Endothelial cell of umbilical vein (primary cell): ENCODE measurements at places on chromosomes 2 and 18. TPM values are rescaled to one million over a fixed set of nuclear protein-coding genes. Genes with fewer than 3 reads are reported as not detected.

- no peaks in the 10 kb centered on the region for H3K27me3 ChIP-seq
- peaks cover 6% of the 10 kb centered on the region for H3K36me3 ChIP-seq
- no peak overlapping the region for H3K4me3 ChIP-seq
- no peak overlapping the region for H3K27ac ChIP-seq
- DNase-seq = no peak
Measured at GRCh38 chr2:232721882-232722281, 24.8 kb downstream of the GIGYF2 start.

- H3K27ac ChIP-seq = no peak overlapping the region
- no peaks in the 10 kb centered on the region for H3K36me3 ChIP-seq
- no peaks in the 10 kb centered on the region for H3K27me3 ChIP-seq
- no peaks in the 10 kb centered on the region for H3K4me1 ChIP-seq
- H3K4me3 ChIP-seq = no peak overlapping the region
Measured at GRCh38 chr2:4597400-4597799, 894.0 kb downstream of the DCDC2C start.

DNA sequence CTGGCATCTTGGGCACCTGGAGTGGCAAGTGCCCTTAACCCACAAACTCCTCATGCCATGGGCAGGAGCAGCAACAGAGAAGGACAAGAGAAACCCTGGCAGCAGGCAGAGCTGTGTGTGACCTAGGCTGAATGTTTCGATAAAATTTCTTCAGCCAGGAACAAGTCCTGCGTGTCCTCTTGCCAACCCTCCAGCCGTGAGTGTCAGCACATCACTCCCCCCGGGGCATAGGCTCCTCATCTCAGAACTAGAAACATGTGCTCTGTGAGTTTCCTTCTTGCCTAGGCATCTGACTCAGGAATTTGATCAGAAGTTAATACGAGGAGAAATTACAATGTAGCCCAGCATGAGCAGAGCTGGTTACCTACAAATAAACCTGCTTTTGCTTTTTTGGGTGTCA is 2.2 kb downstream of the ABCG8 start:
- H3K4me1 ChIP-seq = no peaks in the 10 kb centered on the region
- no peak overlapping the region for H3K4me3 ChIP-seq
- no peak for DNase-seq
- H3K36me3 ChIP-seq = no peaks in the 10 kb centered on the region
- peaks cover 5% of the 10 kb centered on the region for H3K27me3 ChIP-seq

The UGT1A4 gene
- total RNA-seq = not detected in 2 replicates

The RNF152 gene
- 24.0 and 27.5 TPM in 2 replicates for total RNA-seq
